ENCODE measurements at places on chromosomes 4 and X.

- no peak for DNase-seq
Measured at GRCh38 chr4:103996637-103997036, 276.9 kb upstream of the TACR3 start.

- DNase-seq = no peak
Measured at GRCh38 chr4:54912155-54912554, 213.2 kb downstream of the KDR start.

GRCh38 chr4:41745292-41746024 lies 3.1 kb downstream of the PHOX2B start:
- DNase-seq = no peak

- no peak for DNase-seq
Measured at GRCh38 chr4:96056346-96056934, 216.5 kb downstream of the PDHA2 start.

- DNase-seq = peak; percentile 1
Measured at GRCh38 chrX:75623535-75623934, 100.7 kb upstream of the ZDHHC15 start.

GRCh38 chr4:128661479-128661878 lies 148.0 kb upstream of the JADE1 start:
- no peak for DNase-seq

GRCh38 chr4:243426-243825 lies 61.8 kb downstream of the ZNF732 start:
- DNase-seq = no peak

- DNase-seq = no peak
Measured at GRCh38 chr4:123506011-123506695, 109.6 kb downstream of the SPRY1 start.

GRCh38 chrX:111262086-111262485 lies 8.2 kb downstream of the CAPN6 start:
- no peak for DNase-seq

- no peak for DNase-seq
Measured at GRCh38 chr4:175891231-175891630, 79.2 kb upstream of the GPM6A start.

- DNase-seq = peak; percentile 64
Measured at GRCh38 chr4:143025081-143025704, 159.5 kb upstream of the USP38 start.

DNA sequence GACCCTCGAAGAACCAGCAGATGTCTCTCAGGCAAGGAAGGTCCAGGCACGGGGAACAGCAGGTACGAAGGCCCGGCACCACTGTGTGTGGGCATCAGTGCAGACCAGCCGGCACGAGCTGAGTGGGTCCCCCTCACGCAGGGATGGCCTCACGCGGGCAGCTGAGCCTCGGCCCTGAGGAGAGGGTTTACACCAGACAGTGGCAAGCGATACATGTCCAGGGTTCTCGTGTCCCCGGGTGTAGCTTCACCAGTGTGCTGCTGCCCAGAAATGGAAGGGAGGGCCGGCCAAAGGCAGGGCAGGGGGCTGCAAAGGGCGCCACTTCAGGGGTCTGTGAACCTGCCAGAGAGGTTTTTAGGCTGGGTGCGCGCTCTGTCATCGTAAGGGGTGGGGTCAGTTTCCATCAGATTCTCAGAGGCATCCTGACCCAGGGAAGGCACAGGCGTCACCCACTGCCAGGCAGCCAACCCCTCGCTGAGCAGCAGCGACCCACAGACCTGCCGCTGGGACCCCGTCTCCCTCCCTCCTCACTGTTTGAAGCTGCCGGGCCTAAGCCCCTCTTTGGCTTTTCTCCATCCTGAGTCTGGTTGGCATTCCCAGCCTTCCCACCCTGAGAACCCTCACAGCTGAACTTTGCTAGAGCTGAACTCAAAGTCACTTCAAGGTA lies 107.0 kb downstream of the CPZ start:
- DNase-seq = no peak

- DNase-seq = no peak
Measured at GRCh38 chr4:19684084-19684483, 567.6 kb upstream of the SLIT2 start.

DNA sequence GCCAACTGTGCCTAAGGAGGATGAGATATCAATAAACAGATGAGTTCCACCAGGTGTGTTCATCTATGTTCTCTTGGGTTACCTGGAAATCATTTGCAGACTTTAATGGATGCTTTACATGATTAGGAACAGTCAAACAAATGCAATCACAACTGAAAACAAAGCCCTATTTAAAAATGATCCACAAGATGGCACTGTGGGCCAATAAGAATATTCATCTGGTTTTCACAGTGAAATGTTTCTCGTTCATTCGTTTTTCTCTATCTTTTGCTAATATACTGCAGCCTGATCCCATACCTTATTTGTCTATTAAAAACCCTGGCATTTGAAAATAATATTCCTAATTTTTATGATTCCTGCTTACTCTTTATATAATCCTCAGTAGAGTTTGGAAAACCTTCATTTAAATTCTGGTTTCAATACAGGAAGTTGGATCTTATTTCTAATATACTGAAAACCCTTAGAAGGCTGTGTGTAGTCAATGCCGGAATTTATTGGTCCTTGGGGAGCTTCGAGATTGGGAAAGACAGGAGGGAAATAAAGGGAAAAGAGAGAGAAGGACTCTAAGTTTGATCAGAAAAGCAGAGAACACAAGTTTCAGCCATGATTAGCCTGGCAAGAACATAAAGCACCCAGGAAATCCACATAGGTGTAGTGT lies 63.8 kb upstream of the TAPT1 start:
- peak; percentile 58 for DNase-seq

DNA sequence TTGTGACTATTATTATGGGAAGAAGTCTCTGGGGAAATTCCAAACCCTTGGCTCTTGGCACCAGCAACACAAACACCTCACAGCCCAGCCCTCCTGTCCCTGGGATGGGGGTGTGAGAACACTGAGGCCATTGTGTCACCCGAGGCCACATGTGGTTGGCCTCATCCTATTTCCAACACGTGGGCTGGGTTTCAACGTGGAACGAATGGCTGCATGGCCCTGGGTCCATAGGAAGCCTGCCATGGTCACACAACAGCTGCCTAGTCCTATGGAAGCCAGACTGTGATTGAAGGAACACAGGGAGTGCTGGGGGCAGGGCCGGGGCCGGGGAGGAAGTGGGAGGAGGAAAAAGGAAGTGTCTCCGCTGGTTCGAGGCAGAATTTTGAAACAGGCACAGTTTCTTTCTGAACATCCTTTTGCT lies 10.0 kb downstream of the CLCN4 start:
- DNase-seq = peak; percentile 19

DNA sequence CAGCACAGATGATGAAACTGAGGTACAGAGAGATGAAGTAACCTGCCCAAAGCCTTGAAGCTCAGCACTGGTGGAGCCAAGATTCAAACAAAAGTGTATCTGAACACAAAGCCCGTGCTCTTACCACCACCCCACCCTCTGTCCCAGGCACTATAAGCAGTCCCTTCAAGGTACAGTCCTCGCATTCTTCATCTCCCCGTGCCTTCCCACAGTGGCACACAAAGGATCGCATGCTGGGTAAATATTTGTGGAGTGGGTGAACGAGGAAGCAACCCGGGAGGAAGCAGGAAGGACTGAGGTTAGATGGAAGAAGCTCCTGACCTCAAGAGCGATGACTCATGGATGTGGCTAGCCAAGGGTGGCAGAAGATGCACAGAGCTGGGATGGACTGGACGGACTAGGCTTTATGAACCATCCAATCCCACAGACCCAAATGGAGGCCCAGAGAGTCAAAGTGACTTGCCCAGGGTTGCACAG lies 18.4 kb downstream of the IQSEC2 start:
- DNase-seq = peak; percentile 33

DNA sequence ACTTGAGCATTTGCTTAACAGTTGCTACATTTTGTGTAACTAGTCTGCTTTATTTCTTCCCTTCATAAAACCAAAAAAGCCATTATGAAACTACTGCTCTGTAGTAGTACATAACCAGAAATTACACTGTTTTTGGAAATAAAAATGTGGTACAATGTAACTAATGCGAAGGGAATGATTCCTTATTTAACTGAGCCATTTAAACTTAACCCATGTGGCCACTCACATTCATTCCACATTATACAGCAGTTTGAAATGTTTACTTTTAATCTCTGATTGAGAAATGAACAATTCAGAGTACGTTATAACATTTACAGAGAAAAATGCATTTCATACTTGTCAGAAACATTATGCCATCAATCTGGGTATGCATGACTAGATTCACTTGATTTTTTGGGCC lies 94.2 kb downstream of the NYX start:
- no peak for DNase-seq

DNA sequence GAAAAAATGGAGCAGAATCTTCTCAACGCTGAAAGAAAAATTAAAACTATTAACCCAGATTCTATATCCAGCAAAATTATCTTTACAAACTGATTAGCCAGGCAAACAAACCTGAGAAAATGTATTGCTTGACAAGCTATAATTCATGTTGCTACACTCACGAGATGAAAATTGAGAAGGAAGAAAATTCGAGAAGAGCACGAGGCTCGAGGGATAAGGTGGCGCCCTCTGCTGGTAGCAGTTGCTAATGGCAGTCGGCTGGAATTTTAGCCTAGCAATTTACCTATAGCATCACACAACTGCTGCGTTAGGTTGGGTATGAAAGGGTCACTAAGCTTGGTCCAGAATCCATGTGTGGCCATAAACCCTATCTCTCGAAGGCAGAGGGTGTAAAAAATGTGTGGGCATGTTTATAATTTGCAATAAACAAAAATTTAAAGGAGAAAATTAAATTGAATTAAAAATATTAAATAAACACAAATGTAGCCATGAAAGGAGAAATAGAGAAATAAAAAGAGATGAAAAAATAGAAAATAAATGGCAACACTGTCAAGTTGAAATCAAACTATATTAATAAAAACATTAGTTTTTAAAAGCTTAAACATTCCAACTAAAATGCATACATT lies 126.6 kb downstream of the PPP4R3C start:
- DNase-seq = peak; percentile 48

- no peak for DNase-seq
Measured at GRCh38 chr4:154416190-154416547, 75.4 kb downstream of the DCHS2 start.

GRCh38 chr4:108540536-108540935 lies 79.8 kb upstream of the RPL34 start:
- DNase-seq = peak; percentile 56

- DNase-seq = peak; percentile 46
Measured at GRCh38 chr4:57182132-57182874, 72.1 kb upstream of the IGFBP7 start.

Measured in common myeloid progenitor, CD34-positive (primary cell).